ENCODE measurements at places on chromosomes 1 and 21. TPM values are rescaled to one million over a fixed set of nuclear protein-coding genes. Genes with fewer than 3 reads are reported as not detected.

DNA sequence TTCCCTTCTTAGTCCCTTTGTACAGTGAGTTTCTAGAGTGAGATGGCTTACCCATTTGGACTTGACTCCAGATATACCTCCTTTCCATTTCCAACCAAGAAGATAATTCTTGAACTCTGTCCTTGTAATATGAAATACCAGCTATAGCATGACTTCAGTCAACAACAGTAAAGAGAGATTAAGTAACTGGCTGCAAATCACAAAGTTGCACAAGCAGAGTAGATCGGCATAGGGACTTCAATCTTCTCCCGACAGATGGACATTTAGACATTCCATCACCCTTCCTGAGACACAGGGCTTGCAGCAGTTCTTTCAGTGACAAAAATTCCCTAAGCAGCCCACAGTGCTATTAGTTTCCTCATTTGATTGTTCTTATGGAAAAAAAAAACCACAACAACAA is 44.6 kb downstream of the JAK1 start:
- no peak overlapping the region for H3K27ac ChIP-seq
- H3K27me3 ChIP-seq = no peaks in the 10 kb centered on the region
- H3K4me1 ChIP-seq = no peaks in the 10 kb centered on the region
- no peak overlapping the region for H3K4me3 ChIP-seq
- DNase-seq = no peak

DNA sequence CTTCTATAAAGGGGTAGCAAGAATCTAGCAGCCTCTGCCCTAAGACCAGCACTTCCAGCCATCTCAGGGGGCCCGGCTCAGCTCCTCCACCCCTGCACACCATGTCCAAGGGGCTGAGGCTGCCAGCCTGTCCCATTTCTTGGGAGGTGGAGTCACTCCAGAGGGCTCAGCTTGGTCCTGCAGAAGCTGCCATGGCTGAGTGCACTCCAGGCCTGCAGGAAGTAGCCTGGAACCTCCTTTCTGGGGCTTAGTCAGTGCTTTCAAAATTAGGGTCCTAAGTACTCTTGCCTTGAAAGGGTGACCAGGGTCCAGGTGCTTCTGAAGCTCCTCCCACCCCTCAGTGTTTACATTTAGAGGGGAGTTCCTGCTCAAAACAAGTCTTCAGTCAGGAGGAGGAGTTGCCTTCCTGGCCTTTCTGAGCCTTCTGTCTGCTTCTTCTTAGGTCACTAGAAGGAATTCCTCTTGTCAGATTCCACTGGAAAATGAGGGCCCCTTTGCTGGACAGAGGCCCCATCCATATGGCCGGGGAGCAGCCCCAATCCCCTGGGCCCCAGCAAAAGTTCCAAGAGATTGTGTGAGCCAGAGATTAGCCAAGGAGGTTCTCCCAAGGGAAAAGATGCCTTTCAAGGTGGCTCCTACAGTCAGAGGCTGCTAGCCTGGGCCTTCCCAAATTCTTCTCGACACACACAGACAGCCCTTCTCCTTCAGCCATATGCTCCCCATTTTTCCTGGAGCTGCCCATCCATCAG is 128.1 kb upstream of the VAMP3 start:
- H3K36me3 ChIP-seq = peaks cover 30% of the 10 kb centered on the region
- H3K27me3 ChIP-seq = no peaks in the 10 kb centered on the region
- H3K4me1 ChIP-seq = peaks cover 71% of the 10 kb centered on the region
- no peak for DNase-seq
- H3K4me3 ChIP-seq = no peak overlapping the region
- H3K27ac ChIP-seq = no peak overlapping the region

DNA sequence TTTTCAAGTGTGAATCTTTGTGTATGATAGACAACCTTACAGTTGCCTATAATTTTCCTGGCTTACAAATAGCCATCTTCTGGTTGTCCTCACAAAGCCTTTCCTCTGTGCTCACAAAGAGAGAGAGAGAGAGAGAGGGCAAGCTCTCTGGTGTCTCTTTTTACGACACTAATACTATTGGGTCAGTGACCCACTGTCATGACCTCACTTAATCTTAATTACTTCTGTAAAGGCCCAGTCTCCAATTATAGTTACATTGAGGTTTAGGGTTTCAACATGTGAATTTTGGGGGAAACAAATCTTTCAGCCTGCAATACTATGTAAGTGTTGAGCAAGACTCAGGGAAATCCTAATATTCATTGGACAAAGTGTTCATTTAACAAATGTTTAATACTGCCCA is 167.4 kb upstream of the COL11A1 start:
- no peak overlapping the region for H3K27ac ChIP-seq
- H3K36me3 ChIP-seq = no peaks in the 10 kb centered on the region
- no peak for DNase-seq
- H3K4me1 ChIP-seq = no peaks in the 10 kb centered on the region

DNA sequence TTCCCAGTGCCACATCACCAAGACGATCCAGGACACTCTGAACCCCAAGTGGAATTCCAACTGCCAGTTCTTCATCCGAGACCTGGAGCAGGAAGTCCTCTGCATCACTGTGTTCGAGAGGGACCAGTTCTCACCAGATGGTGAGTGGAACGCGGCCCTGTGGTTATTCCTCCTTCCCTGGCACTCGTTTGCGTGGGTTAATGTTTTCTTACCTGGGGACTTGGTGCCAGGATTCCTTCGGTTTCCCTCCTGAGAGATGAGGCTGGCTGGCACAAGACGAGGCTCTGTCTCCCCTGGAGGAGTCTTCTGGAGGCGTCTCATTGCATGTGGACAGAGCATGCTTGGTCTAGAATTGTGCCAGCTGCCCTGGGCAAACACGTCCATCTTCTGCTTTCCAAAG is 29.3 kb downstream of the ATP5PO start:
- H3K27me3 ChIP-seq = no peaks in the 10 kb centered on the region
- DNase-seq = no peak

LHX4 gene
- total RNA-seq = 0.39 TPM

NUP210L gene
- 0.11 TPM for total RNA-seq

DNA sequence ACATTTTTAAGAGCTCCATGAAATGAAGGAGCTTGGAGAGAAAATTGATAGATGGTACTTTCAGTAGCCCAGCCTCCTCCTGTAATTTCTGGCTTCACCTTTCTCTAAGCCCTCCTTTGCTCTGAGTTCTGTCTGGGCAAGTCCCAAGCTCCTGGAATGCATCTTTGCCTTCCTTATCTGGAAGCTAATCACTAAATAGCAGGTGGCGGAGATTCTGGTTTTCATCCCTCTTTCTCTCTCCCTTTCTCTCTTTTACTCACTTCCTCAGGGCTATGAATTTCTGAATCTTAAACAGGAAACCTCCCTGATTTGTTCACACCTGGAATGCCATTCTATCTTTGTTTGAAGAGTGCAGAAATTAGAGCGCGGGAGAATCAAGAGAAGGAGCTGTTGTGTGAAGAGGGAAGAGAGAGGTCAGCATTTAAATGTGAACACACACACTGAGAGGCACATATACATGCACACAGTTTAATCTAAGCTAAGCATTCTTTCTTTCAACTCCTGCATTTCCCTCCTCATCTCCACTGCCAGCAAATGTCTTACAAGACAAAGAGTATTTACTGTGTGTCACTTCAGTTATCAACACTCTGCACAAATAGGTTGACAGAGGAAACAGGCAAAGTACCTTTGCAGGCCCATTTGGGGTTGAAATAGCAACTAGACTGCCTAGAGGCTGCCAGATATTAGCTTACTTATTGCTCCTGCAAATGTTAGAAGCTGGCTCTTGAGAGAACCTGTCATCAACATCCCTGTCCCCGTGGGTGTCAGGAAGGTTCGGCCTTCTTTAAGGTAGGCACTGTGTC is 199.4 kb upstream of the CAMK1G start:
- no peak overlapping the region for H3K4me3 ChIP-seq
- no peaks in the 10 kb centered on the region for H3K4me1 ChIP-seq
- no peaks in the 10 kb centered on the region for H3K27me3 ChIP-seq
- no peaks in the 10 kb centered on the region for H3K36me3 ChIP-seq
- no peak overlapping the region for H3K27ac ChIP-seq

RUNX1 gene
- total RNA-seq = 2.1 TPM

DNA sequence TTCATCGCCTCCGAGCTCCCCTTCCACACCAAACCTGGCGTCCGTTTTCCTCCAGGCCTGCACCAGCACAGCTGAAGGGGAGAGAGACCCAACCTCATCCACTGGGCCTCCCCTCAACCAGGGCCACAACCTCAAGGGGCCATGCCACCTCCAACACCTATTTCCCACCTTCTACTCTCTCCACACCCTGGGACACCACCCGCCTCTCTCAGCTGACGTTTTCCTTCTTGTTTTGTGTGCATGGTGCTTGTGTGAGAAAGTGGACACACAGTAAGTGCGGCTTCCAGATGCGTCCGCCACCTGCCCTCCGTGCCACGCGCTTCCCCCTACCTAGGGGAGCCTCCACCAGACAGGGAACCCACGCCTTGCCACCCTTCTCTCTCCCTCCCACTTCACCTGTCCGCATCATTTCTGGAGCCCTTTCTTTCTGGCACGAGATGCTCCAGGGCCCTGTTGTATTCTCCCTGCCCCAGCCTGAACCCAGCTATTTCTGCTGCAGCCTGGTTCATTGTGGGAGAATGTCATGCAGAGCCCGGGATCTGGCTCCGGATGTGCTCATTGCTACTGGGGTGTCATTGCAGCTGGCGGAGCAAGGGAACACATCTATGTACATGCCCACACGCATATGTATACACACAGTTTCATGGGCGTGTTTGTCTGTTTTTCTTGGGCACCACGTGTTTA is 1.3 kb upstream of the GNB1 start:
- no peaks in the 10 kb centered on the region for H3K27me3 ChIP-seq
- peak overlapping the region; percentile 64 for H3K27ac ChIP-seq
- peaks cover 58% of the 10 kb centered on the region for H3K4me1 ChIP-seq

GRCh38 chr1:165960136-165960535 is 132.7 kb downstream of the UCK2 start:
- H3K4me3 ChIP-seq = no peak overlapping the region
- no peaks in the 10 kb centered on the region for H3K4me1 ChIP-seq
- H3K36me3 ChIP-seq = no peaks in the 10 kb centered on the region
- H3K27ac ChIP-seq = no peak overlapping the region
- H3K27me3 ChIP-seq = no peaks in the 10 kb centered on the region

CRYZL1 gene
- 49.8 TPM for total RNA-seq
